Caki2 (cell line): ENCODE measurements at places on chromosomes 7 and 10. TPM values are rescaled to one million over a fixed set of nuclear protein-coding genes. Genes with fewer than 3 reads are reported as not detected.

DNA sequence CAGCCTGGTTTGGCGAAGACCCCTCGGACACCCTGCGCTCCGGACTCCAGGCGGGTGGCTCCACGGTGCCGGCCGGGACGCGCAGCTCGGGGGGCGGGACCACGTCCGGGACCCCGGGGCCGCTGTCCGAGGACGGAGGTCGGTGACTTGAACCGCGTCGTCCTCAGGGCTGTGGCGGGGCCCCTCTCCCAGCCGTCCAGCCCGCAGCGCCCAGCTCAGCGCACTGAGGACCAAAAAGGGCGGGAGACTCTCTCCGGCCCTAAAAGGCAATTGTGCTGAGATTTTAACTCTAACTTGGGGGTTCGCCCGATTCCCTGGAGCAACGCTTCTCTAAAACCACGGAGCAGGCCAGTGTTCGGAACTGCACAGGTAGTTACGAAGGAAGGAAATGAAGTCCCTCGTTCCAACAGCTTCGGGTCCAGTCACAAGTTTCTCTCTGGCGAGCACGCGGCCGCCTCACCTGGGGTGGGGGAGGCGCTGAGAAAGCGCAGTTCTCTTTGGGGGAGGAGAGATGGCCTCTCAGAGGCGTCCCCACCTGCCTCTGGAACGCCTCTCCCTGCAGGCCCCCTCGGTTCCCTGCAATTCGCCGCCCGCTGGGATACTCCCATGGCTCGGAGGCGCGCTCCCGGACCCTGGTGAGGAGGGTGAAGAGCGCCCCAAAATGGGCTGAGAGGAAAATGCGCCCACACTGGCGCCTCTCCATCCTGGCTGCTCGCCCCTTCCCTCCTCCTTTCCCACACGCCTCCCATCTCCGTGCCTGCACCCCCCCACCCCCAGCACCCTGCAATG, 352.7 kb downstream of the DNAJB6 start:
- DNase-seq, result no peak

FOXI2 gene
- not detected in 2 replicates for total RNA-seq

DNA sequence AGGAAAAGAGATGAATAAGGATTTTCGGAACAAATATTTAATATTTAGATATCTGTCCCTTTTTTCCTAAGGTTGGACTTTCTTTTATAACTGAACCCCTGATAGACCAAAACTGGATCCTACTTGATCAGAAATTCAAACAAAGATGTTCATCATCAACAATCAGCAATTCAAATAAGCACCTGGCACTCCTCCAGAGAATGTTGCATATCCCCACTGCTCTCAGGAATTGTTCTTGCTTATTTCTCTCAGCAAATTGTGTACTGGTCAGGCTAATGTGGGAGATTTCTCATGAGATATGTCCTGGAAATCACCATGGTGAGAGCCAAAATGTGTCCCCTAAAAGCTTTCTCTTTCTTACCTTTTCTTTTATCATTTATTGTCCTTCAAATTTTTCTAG, 40.3 kb upstream of the LHFPL3 start:
- no peak for DNase-seq

LRRD1 gene
- total RNA-seq, result not detected in 2 replicates

GRCh38 chr7:2202361-2202761, 30.4 kb downstream of the MAD1L1 start:
- no peak for DNase-seq

DNA sequence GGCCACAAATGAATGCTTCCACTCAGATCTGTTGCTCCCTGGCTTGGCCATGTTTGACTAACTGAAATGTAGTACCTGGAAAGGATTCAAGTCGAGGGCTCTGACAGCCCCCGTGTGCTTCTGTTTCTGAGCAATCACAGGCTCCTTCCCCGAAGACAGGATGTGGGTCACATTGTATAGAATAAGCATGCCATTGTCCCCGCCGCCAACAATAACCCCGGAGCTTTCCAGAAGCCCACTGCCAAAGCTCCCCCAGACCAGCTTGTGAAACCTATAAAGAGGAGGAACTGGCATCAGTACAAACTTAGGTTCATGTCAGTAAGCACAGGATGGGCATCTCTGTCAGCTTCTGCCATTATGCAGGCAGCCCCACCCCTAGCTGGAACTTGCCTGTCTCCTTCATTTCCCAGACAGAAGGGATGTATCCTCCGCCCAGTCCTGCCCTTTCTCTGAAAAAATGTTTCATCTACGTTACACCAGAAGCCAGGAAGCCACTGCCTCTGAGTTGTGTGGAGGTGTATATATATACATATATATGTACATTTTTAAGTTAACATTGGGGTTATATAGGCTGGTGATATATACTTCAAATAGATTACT, 10.3 kb downstream of the SEC31B start:
- no peak for DNase-seq

DNA sequence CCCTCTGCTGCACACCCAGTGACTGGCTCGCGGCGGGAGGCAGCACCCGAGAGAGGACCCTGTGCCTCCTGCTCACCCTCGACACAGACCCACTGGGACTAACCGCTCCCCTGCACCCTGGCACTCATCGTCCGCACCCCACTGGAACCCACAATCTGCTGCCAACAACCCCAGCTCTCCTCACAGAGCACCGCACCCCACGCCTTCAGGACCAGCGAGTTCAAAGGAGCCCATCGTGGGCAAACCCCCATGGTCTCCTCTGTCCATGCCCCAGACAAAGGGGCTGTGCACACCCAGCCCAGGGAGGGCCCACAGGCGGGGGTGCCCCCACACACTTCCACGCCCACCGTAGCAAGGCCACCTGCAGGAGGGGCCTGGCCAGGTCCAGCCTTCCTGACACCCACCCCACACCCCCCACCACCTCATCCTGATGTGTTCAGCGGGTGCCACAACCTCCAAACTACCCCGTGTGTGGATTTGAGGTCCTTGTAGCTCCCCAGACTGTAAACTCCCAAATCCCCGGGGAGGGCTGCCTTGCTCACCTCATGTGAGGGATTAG, 14.0 kb downstream of the RASGEF1A start:
- DNase-seq, result no peak

- DNase-seq, result no peak
Measured at GRCh38 chr7:127390817-127391590, 1.5 kb downstream of the ZNF800 start.

DNA sequence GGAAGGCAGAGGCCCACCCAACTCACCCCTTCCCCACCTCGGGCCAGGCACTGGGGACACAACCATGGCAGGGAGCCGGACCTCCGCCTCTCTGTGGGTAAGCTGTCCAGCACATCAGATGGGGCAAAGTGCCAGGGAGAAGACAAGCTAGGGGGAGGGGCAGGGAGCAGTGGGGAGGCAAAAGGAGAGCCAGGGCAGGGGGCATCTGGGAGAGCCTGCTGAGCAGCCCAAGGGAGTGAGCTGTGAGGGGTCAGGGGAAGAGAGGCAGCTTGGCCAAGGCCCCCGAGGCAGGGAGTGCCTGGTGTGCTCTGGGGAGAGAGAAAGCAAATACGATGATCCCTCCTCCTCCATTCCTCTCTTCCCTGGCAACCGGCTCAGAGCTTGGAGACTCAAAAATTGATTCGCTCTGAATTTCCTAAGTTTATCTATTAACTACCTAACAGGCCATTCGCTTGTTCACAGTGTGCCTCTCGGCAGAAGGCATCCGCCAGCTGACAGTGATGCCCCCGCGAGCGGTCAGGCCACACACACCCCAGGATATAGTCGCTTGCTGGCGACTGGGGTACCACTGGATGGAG, 4.5 kb downstream of the CAMK2B start:
- peak; percentile 23 for DNase-seq

DNA sequence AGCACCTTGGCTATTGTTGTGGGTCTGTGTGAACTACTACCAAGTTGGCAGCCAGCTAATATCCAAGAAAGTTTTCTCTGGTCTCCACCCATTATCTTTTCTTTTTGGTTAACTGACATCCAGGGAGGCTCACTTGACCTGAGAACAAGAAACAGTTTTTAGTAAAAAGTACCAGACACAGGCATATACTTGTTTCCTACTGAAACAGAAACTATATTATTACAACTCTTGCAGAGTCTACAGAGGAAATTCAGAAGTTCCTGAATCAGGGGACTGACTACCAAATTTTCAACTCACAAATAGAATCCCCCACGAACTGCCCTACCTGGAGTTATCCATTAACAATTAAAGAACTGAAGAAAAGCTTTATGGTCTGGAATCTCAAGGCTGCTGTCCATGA, 168.9 kb downstream of the KCND2 start:
- DNase-seq, result no peak

ENTPD1 gene
- total RNA-seq, result 0.03 TPM in 1 of 2 replicates, not detected in the other

SLC18A2 gene
- not detected in 2 replicates for total RNA-seq

PON3 gene
- total RNA-seq, result not detected in 2 replicates

GRCh38 chr7:43039346-43039745, 73.1 kb upstream of the HECW1 start:
- DNase-seq, result no peak
